Upper lobe of right lung (tissue), 1 donor: ENCODE measurements at places on chromosomes 1 and 21. TPM values are rescaled to one million over a fixed set of nuclear protein-coding genes. Genes with fewer than 3 reads are reported as not detected.

- DNase-seq, result no peak
These were observed 410.0 kb downstream of the TGFB2 start for GRCh38 chr1:218755128-218755527.

- peak; percentile 87 for DNase-seq
These were observed 686 bp downstream of the ARF1 start for GRCh38 chr1:228082918-228083870.

GRCh38 chr1:66397192-66397591 lies 136.8 kb upstream of the SGIP1 start:
- DNase-seq, result no peak

DNA sequence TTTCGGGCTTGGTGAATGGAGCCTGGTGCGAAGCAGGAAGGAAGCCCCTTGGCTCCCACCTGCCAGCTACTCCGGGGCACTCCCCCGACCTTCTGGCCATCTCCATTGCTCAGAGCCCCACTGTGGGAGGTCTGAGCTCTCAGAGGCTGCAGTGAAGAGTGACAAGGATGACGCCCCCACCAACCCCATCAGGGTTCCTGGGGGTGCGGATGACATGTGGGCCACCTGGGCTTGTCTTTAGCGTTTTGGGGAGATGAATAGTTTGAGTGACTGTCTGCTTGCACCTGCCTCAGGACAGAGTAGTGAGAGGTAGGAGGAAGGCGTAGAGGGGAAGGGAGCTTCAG lies 43.2 kb upstream of the LBR start:
- DNase-seq, result no peak

Gene TDRD10
- 21.7 TPM for total RNA-seq

- DNase-seq, result peak; percentile 88
These were observed at the start of gene ADAMTS1 for GRCh38 chr21:26845066-26845758. ADAMTS1 (minus strand) TSS chr21:26845409; CDS start chr21:26844954, 455 bp downstream.

GRCh38 chr1:217089361-217090014 lies 366.3 kb upstream of the ESRRG start:
- no peak for DNase-seq

- no peak for DNase-seq
These were observed 45.8 kb upstream of the NTPCR start for GRCh38 chr1:232904566-232904965.

DNA sequence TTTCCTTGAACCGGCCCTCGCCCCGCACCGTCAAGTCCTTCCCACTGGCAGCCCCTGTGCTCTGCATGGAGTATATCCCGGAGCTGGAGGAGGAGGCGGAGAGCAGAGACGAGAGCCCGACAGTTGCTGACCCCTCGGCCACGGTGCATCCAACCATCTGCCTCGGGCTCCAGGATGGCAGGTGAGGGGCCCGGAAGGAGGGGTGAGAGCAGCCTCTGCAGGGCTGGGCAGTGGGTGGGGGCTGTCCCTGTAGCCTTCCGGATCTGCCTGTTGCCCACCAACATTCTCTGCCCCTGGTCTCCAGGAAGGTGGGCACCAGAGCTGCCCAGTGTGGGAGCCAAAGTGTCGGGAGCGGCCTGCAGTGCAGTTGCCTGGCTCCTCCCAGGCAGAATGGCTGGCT lies 99.2 kb upstream of the ACTL8 start:
- DNase-seq, result no peak

DNA sequence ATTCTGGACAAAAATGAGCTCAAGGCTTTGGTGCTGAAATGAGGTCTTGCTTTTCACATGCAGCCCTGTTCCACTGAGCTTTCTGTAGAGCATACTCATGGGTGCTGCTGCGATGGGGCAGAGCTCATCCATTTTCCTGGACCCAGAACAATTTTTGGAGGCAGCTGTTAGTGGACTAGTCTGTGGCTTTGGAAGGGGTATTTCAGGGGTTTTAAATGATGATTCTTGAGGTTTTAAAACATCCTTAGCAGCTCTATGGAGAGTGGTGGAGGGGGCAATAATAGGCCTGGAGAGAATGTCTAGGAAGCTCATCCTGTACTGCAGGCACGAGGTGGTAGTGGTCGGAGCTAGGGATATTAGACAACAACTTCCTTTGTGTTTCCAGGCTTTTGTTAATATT lies 16.5 kb downstream of the NOS1AP start:
- no peak for DNase-seq

Gene AUNIP
- not detected for total RNA-seq

- no peak for DNase-seq
These were observed 61.8 kb upstream of the GRHL3 start for GRCh38 chr1:24257373-24257772.

DNA sequence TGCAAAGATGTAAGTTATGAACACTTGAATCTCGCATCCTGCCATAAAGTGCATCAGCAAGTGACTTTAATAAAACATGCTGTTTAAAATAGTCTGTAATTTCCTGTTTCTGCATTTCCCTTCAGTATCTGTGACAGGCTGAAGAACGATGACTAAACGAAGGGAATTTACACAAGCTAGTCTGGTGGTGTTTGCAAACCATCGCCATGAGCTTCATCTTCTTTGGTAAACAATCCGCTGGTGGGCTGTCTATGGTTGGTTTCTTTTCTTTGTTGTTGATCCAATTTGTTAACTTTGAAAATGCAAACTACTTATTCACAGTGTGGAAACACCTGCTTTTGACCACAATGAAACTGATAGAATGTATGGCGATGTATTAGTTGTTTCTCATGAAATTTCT lies 13.9 kb downstream of the SERTAD4 start:
- no peak for DNase-seq

DNA sequence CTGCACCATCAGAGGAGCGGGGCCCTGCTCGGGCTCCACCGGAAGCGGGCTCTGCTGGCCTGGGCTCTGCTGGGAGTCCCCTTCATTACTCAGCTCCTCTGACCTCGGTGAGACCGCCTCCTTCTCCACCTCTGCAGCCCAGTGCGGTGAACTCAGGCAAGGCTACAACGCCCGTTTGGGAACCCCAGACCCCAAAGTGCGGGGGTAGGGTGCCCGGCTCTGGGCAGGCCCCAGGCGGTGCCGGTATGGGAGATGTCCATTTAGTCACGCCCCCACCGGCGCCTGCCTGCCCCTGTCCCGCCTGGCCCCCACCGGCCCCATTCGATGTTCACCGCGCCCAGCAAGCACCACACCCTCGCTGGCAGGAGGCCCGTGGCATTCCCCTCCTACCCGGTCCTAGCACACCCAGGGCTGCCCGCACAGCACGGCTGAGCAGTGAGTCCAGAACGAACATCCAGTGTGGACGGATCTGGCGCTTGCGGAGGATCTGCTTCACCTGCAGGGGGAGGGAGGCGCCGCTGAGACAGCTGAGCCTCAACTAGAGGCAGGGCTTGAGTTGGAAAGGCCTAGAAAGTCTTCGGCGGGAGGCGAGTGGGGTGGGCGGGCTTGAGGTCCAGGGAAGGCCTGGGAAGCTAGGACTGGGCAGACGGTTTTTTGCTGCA lies 10.0 kb downstream of the MAP3K6 start:
- DNase-seq, result no peak

- no peak for DNase-seq
These were observed 208.0 kb upstream of the BRINP3 start for GRCh38 chr1:190685676-190686075.

DNA sequence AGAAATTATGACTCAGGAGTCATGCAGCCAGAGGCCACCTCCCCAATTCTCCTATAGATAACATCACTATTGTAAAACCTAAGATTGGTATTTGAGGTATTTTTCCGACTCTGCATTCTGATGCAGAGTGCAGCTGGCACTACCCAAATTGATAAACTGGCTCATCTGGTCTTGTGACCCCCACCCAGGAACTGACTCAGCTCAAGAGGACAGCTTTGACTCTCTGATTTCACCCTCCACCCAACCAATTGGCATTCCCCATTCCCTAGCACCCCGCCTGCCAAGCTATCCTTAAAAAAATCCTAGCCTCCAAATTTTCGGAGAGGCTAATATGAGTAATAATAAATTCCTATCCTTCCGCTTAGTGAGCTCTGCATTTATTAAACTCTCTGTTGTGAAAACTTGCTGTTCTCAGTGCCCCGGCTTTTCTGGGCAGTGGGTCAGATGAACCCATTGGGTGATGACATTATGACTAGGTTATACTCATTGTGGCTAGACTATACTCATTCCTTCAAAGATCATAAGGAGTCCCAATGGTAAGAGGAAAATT lies 39.4 kb upstream of the EPS15 start:
- no peak for DNase-seq

GRCh38 chr1:201019321-201019977 lies 4.1 kb downstream of the KIF21B start:
- DNase-seq, result peak; percentile 86

GRCh38 chr1:25432749-25433388 lies 2.2 kb downstream of the MACO1 start:
- no peak for DNase-seq

Gene AMIGO1
- 13.3 TPM for total RNA-seq

DNA sequence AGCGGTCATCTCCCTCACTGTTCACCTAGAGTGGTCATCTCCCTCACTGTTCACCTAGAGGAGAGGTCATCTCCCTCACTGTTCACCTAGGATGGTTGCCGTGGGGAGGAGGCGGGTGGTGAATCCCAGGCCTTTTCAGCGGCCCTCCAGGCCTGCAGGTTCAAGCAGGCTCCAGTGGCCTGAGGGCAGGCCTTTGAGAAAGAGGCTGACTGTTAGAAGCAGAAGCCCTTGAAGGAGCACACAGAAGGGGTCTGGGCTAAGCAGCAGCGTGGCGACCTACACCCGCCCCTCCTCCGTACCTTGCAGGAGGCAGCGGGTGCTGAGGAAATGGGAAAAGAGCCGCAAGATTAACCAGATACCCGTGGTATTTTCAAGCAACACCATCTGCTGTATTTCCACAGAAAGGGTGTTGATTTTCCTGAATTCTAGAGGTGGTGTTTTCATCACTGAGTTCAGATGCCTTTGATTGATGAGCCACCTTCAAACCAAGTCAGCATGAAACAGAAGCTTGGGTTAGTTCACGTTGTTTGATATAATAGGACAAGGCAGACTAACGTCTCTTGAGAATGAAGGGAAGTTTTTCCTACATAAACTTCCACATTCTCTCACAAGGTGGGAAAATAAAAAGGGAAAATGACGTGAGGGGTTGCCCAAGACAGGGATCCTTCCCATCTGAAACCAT lies 289.5 kb downstream of the KIF26B start:
- no peak for DNase-seq

Gene FAM78B
- total RNA-seq, result 1.2 TPM

DNA sequence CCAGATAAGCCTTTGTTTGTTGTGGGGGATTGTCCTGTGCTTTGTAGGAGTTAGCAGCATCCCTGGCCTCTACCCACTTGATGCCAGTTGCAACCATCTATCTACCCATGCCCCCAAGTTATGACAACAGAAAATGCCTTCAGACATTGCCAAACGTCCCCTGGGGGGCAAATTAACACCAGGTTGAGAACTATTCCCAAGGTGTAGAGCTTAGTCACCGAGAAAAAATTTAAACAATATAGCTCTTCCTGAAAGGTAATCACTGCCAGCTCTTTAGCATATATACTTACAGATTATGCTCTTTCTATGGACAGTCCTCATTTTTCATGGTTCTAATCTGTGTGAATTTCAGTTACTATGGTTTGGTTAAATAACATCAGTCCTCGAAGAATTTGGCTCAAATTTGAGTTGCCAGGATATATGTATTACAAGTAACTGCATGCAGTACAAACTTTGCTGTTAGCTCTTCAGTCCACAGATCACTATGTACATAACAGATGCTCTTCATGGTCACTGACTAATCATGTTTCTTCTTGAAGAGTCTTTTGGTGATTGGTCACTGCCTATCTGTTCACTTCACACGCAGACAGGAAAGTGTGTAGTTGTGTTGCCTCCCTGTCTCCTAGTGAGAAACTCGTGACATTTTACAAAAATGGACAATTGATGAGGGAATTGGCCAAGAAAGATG lies 25.2 kb downstream of the MAPKAPK2 start:
- no peak for DNase-seq

- no peak for DNase-seq
These were observed 2.7 kb upstream of the CAPN2 start for GRCh38 chr1:223709598-223709997.

GRCh38 chr1:119962296-119962968 lies 66.1 kb upstream of the ADAM30 start:
- no peak for DNase-seq

- DNase-seq, result no peak
These were observed 45.9 kb downstream of the BARHL2 start for GRCh38 chr1:90671251-90671650.

Gene RNU1-1
- 6,622 TPM for total RNA-seq

GRCh38 chr21:36236052-36236730 lies 79.6 kb downstream of the DOP1B start:
- no peak for DNase-seq

DNA sequence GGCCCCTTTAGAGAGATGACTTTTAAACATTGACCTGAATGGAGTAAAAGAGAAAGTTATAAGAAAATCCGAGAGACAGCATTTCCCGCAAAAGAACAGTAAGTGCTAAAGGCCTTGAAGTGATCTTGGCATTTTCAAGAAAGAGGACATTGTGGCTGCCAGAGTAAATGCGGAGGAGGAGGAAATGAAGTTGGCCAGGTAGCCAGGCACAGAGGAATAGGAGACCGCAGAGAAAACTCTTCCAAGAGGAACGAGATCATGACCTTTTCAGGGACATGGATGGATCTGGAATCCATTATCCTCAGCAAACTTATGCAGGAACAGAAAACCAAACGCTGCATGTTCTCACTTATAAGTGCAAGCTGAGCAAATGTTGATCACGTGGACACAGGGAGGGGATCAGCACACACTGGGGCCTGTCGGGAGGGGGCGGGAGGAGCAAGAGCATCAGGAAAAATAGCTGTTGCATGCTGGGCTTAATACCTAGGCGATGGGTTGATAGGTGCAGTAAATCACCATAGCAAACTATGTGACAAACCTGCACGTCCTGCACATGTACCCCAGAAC lies 49.7 kb downstream of the EEIG2 start:
- no peak for DNase-seq

DNA sequence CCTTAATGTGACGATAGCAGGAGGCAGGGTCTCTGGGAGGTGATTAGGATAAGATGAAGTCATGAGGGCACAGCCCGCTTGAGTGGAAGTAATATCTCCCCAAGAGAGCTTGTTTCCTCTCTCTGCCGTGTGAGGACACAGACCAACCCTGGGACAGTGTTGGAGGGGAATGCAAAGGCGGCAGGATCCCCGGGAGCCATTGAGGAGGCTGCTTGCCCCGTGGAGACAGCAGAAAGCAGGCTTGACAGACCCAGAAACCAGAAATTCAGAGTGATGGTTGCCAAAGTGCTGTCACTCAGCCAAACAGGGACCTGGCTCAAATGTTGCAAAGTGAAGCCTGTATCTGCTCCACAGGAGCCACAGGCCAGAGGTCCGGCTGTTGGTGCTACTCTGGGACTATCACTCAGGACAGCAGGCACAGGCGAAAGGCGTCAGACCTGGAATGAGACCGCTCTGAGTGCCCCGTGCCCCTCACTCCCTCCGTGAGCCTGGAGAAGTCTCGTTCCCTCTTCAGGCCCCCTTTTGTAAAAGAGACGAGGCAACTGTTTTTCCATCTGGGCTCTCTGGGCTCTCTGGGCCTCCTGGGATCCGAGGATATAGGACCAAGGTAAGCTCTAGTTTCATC lies 96.6 kb upstream of the VANGL1 start:
- no peak for DNase-seq

DNA sequence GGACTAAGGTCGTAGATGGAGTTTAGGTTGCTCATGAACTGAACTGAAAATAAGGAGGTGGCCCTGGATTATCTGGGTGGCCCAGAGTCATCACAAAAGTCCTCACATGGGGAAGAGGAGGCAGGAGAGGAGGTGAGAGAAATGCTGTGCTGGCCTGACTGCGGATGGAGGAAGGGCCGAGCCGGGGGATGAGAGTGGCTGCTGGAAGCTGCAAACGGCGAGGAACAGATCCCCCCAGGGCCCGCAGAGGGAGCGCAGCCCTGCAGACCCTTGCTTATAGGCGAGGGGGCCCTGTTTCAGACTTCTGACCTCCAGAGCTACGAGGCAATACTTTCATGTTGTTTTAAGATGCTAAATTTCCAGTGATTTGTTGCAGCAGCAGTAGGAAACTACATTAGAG lies 102.7 kb upstream of the C1orf174 start:
- peak; percentile 32 for DNase-seq

Gene RNF186
- total RNA-seq, result not detected
